Thyroid gland (tissue), 4 donors: ENCODE measurements at places on chromosomes 7 and 10. TPM values are rescaled to one million over a fixed set of nuclear protein-coding genes. Genes with fewer than 3 reads are reported as not detected.

Gene CCNY
- total RNA-seq: 56.3 TPM

- DNase-seq: no peak
Measured at GRCh38 chr10:114718374-114718773, 60.3 kb upstream of the ABLIM1 start.

- no peak for DNase-seq
Measured at GRCh38 chr10:103545366-103545765, 51.9 kb downstream of the NEURL1 start.

- DNase-seq: no peak
Measured at GRCh38 chr7:117178600-117178999, 144.3 kb downstream of the WNT2 start.

DNA sequence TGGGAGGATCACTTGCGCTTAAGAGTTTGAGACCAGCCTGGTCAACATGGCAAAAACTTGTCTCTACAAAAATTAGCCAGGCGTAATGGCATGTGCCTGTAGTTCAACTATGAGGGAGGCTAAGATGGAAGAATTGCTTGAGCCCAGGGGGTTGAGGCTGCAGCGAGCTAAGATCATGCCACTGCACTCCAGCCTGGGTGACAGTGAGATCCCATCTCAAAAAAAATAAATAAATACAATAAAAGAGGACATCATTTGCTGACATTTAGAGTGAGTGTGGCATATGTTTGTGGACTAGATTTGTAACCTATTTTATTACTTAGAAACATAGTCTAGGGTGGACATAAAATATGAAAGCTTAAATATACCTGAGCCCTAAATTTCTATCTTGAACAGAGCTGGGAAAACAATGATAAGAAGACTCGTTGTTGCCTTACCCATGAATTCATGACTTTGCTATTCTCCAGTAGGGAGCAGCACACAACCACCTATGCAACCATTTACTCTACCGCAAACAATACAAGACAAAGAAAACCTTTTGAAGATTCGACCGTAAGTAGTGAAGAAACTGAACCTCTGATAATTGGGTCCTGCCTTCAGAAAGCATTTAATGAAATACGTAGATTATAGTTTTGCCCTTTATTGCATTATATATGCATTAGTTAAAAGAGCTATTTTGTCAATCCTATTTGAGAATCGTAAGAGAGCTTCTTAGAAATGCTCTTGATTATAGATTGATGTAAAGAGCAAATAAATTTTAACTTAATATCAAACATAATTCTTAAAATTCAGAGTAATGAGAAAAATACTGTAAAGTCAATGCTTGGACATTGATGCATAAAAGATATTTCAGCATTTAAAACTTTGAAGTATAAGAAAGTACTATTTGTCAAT is 83.5 kb downstream of the GNAT3 start:
- DNase-seq: peak; percentile 42

GRCh38 chr7:84271543-84271942 is 77.0 kb upstream of the SEMA3A start:
- DNase-seq: no peak

Gene HOXA9
- total RNA-seq: 0.63 TPM

- DNase-seq: no peak
Measured at GRCh38 chr10:110006358-110007160, 1.2 kb upstream of the ADD3 start.

GRCh38 chr7:12951397-12951801 is 264.0 kb downstream of the ARL4A start:
- no peak for DNase-seq

GRCh38 chr7:80643336-80643915 is 5.0 kb downstream of the CD36 start:
- DNase-seq: no peak
